Neural progenitor cell (in vitro differentiated cells): ENCODE measurements at places on chromosomes 6 and 20. TPM values are rescaled to one million over a fixed set of nuclear protein-coding genes. Genes with fewer than 3 reads are reported as not detected.

GRCh38 chr6:154994836-154995253, 270 bp upstream of the TIAM2 start:
- no peaks in the 10 kb centered on the region for H3K36me3 ChIP-seq
- DNase-seq, result no peak
- no peak overlapping the region for H3K27ac ChIP-seq
- H3K4me1 ChIP-seq, result no peaks in the 10 kb centered on the region

Gene RAET1G
- total RNA-seq, result not detected in 2 replicates

- H3K27me3 ChIP-seq, result no peaks in the 10 kb centered on the region
- DNase-seq, result peak; percentile 38
- no peak overlapping the region for H3K4me3 ChIP-seq
- H3K4me1 ChIP-seq, result no peaks in the 10 kb centered on the region
- H3K36me3 ChIP-seq, result no peaks in the 10 kb centered on the region
Measured at GRCh38 chr20:42041000-42041565, 422.9 kb upstream of the CHD6 start.

GRCh38 chr6:32178547-32179440, 589 bp downstream of the RNF5 start:
- no peaks in the 10 kb centered on the region for H3K36me3 ChIP-seq
- DNase-seq, result no peak
- H3K27me3 ChIP-seq, result no peaks in the 10 kb centered on the region
- H3K4me1 ChIP-seq, result peaks cover 24% of the 10 kb centered on the region
- H3K27ac ChIP-seq, result no peak overlapping the region
- peak overlapping the region; percentile 99 for H3K4me3 ChIP-seq

DNA sequence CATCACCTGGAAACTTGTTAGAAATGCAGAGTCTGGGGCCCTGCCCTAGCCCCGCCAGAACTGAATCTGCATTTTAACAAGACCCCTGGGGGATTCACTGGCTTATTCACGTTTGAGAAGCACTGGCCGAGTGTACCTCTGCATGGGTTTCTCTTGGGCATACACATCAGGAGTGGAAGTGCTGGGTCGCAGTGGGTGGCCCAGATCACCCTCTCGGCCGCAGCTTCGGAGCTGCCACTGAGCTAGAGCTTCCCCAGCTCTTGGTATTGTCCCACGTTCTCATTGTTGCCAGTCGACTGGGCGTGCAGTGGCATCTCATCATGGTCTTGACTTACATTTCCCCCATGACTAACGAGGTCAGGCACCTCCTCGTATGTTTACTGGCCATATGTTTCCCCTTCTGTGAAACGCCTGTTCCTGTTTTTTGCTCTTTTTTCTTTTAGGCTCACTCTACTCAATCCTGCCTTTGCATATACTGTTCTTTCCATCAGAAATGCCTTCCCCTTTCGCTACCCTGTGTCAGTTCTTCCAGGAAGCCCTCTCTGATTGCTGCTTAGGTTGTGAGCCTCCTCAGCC, 3.0 kb upstream of the DLGAP4 start:
- no peak for DNase-seq
- no peaks in the 10 kb centered on the region for H3K36me3 ChIP-seq
- peaks cover 8% of the 10 kb centered on the region for H3K4me1 ChIP-seq
- H3K27ac ChIP-seq, result no peak overlapping the region
- no peak overlapping the region for H3K4me3 ChIP-seq

DNA sequence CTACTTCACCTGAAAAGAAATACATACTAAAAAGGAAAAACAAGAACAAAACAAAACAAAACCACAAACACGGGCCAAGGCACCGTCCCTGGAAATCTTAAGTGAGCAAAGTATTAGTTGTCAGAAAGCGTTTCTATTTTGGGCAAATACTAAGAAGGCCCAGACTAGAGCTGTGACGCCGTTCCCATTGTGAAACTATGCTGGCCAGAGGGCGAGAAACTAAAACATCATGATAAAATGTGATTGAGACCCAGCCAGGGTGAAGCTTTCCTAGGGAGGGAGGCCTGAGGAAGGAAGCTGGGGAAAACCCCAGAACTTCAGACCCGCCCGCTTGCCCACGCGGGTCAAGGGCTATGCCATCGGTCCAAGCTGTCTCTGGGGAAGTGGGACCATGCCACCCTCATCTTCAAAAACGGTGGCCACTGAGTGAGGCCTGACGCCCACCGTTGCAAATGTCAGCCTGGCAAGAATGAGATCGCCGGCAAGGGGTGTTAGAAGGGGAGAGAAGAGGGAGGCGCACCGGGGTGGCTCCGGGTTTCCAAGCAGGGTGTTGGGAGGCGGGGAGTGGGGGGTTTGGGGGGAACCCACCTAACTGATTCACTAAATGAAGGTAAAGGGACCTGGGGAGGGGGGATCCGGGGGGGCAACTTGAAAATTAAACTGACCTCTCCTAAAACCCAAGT, 1950.9 kb upstream of the DEFB115 start:
- H3K4me1 ChIP-seq, result no peaks in the 10 kb centered on the region
- no peak overlapping the region for H3K27ac ChIP-seq
- DNase-seq, result no peak
- no peaks in the 10 kb centered on the region for H3K27me3 ChIP-seq
- H3K4me3 ChIP-seq, result no peak overlapping the region

DNA sequence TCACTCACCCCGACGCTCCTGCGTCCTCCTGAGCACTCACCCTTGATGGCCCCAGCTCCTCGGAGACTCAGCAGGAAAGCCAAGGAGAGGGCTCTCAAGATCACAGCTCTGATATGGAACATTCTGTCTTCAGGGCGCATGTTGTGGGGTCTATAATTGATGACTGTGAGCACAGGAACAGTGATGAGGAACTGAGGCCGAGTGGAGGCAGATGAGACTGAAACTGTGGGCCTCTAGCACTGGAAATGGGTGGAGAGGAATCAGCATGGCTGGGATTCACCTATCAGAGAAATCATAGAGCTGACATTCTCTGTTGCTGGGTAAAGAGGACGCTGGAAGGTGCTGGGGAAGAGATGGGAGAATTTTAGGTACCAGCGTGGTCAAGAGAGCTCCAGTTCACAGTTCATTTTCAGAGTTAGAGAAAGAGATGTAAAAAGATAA, at the start of gene HLA-DPA1:
TSS of gene HLA-DPA1 (minus strand) at position 219 of the 441 bp plus-strand sequence.
- H3K36me3 ChIP-seq, result no peaks in the 10 kb centered on the region
- H3K4me3 ChIP-seq, result no peak within 1 kb of the TSS
- H3K4me1 ChIP-seq, result no peaks in the 10 kb centered on the region
- DNase-seq, result no peak
- no peaks in the 10 kb centered on the region for H3K27me3 ChIP-seq
- H3K27ac ChIP-seq, result no peak within 1 kb of the TSS

Gene TTLL9
- total RNA-seq, result 0.34 TPM in 1 of 2 replicates, not detected in the other

Gene ZNF334
- total RNA-seq, result 29.0 and 45.9 TPM in 2 replicates

Gene BTN1A1
- total RNA-seq, result not detected in 2 replicates

Gene SRPK1
- 105 and 181 TPM in 2 replicates for total RNA-seq

DNA sequence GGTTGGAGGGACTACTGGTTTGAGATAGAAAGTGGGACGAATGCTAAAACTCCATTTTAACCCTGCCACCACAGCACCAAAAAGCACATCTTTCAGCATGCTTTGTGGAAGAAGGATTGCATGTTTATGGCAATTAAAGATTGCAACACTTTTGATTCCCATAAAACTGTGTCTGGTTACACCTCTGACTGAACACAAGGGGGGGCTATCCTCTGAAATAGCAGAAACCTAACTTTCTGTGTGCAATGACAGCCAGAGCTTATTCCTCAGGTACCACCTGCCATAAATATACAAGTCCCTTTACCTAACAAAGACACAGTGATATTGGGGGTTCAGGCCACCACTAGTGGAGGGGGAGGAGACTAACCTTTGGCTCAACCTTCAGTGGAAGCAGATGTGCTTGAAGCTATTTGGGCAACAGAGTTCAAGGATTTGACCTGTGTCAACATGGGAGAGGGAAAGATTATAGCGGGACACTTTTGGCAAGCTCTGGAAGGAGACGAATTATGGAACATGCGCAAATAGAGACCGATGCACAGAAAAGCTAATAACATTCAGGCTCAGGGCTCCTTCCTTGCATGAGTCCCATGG, 9.6 kb upstream of the PLG start:
- H3K36me3 ChIP-seq, result no peaks in the 10 kb centered on the region
- no peak overlapping the region for H3K27ac ChIP-seq
- no peaks in the 10 kb centered on the region for H3K4me1 ChIP-seq
- DNase-seq, result no peak
- H3K27me3 ChIP-seq, result no peaks in the 10 kb centered on the region

Gene EZR
- total RNA-seq, result 52.0 and 61.4 TPM in 2 replicates

DNA sequence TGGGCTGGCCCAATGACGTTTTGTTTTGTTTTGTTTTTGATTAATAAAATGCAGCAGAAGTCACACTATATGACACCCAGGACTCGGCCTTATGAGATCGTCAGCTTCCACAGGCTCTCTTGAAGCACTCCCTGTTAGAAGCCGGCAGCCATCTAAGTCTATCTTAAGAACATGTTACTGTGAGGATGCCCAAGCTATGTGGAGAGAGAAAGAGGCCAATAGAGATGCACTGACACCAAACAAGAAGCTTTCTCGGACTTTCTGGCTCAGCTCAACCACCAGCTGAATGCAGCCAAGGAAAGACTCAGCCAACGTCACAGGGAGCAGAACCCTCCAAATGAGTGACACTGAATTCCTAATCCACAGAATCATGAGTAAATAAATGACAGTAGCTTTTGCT, 14.0 kb downstream of the SGK1 start:
- DNase-seq, result no peak
- H3K4me1 ChIP-seq, result no peaks in the 10 kb centered on the region
- no peaks in the 10 kb centered on the region for H3K36me3 ChIP-seq
- H3K27ac ChIP-seq, result no peak overlapping the region
- H3K4me3 ChIP-seq, result no peak overlapping the region

DNA sequence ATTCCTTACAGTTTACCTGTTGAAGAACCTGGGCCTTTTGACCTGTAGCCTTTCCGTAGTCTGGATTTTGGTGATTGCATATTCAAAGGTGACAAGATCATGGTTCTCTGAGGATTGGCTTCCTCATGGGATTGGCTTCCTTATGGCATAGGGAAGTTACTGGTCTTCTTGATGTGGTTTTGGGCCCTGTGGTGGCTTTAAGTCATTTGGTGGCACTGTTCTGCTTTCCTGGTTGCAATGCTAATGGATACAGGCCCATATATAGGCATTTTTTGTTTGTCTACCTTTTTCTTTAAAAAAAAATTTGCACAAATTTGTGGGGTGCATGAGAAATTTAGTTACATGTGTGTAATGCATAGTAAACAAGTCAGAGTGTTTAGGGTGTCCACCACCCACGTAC, 185.7 kb downstream of the CDKAL1 start:
- no peak overlapping the region for H3K4me3 ChIP-seq
- peaks cover 8% of the 10 kb centered on the region for H3K4me1 ChIP-seq
- H3K27me3 ChIP-seq, result no peaks in the 10 kb centered on the region

GRCh38 chr6:135299256-135299655, 118.1 kb downstream of the MYB start:
- no peak for DNase-seq
- no peaks in the 10 kb centered on the region for H3K4me1 ChIP-seq
- H3K36me3 ChIP-seq, result peaks cover 6% of the 10 kb centered on the region
- H3K4me3 ChIP-seq, result no peak overlapping the region
- H3K27me3 ChIP-seq, result no peaks in the 10 kb centered on the region

Gene TCP11
- total RNA-seq, result 0.25 TPM in 1 of 2 replicates, not detected in the other

- peak; percentile 26 for DNase-seq
- H3K36me3 ChIP-seq, result no peaks in the 10 kb centered on the region
- H3K27me3 ChIP-seq, result no peaks in the 10 kb centered on the region
- no peaks in the 10 kb centered on the region for H3K4me1 ChIP-seq
- no peak overlapping the region for H3K27ac ChIP-seq
Measured at GRCh38 chr6:100664274-100665040, 199.7 kb upstream of the SIM1 start.

Gene LKAAEAR1
- total RNA-seq, result 0.99 TPM in 1 of 2 replicates, not detected in the other

Gene SYNGAP1
- total RNA-seq, result 14.1 and 29.7 TPM in 2 replicates

GRCh38 chr20:4946986-4947385, 54.3 kb downstream of the SLC23A2 start:
- no peaks in the 10 kb centered on the region for H3K36me3 ChIP-seq
- H3K27ac ChIP-seq, result no peak overlapping the region
- H3K27me3 ChIP-seq, result no peaks in the 10 kb centered on the region
- H3K4me3 ChIP-seq, result no peak overlapping the region
- H3K4me1 ChIP-seq, result no peaks in the 10 kb centered on the region

DNA sequence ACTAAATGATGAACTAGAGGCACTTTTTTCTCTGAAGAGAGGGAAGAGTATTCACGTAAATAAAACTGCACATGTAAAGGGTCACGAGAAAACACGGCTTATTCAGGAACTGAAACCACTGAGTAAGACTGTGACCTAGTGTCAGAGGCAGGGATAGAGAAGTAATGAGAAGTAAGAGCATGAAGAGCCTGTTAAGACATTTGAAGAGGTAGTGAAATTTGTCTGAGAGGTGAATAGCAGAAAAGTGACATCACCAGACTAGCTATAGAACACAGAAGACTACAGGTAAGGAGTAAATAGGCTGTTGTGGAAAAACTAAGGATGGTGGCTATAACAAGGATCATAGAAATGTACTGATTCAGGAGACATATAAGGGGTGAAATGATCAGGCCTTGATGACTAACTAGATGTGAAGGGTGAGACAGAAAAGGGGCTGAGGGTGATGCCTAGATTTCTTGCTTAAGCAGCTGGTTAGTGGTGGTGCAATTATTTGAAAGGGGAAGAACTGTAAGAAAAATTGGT, 76.8 kb downstream of the REV3L start:
- H3K36me3 ChIP-seq, result peaks cover 3% of the 10 kb centered on the region
- H3K4me1 ChIP-seq, result no peaks in the 10 kb centered on the region
- DNase-seq, result no peak
- H3K27ac ChIP-seq, result no peak overlapping the region

Gene SEL1L2
- 0.77 and 2.5 TPM in 2 replicates for total RNA-seq

DNA sequence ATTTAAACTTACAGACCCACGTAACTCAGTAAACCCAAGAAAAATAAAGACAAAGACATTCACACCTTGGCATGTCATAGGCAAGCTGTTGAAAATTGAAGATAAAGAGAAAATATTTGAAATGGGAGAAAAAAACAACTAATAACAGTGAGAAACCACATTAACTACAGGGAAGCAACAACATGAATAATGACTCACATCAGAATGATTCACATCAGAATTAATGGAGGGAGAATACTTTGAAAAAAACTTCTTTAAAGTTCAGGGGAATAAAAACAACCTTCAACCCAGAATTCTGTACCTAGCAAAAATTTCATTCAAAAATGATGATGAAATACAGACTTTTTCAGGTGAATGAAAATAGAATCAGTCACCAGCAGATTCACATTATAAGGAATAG, 32.9 kb upstream of the SLC22A3 start:
- no peaks in the 10 kb centered on the region for H3K4me1 ChIP-seq
- no peaks in the 10 kb centered on the region for H3K36me3 ChIP-seq
- no peak for DNase-seq
- no peak overlapping the region for H3K4me3 ChIP-seq
- H3K27ac ChIP-seq, result no peak overlapping the region

Gene SLC35D3
- total RNA-seq, result 0.58 TPM in 1 of 2 replicates, not detected in the other
